Heart right ventricle (tissue), 16 donors: ENCODE measurements at places on chromosomes 16 and 17. TPM values are rescaled to one million over a fixed set of nuclear protein-coding genes. Genes with fewer than 3 reads are reported as not detected.

DNA sequence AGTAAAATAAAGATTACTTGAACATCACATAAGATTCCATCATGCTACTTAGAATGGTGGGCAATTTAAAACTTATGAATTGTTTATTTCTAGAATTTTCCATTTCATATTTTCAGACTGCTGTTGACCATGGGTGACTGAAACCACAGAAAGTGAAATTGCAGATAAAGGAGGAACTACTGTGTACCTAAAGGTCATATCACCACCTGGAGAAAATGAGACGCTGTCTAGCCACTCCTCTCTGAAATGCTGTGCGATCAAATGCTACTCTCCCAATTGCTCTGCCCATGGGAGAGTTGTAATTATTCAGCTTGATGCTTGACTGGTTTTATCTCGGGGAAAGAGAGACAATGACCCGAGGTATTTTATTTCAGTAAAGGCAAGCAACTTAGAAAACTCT lies 128.9 kb upstream of the ERCC4 start:
- no peak for DNase-seq

CPHXL2 gene
- not detected for total RNA-seq

DNA sequence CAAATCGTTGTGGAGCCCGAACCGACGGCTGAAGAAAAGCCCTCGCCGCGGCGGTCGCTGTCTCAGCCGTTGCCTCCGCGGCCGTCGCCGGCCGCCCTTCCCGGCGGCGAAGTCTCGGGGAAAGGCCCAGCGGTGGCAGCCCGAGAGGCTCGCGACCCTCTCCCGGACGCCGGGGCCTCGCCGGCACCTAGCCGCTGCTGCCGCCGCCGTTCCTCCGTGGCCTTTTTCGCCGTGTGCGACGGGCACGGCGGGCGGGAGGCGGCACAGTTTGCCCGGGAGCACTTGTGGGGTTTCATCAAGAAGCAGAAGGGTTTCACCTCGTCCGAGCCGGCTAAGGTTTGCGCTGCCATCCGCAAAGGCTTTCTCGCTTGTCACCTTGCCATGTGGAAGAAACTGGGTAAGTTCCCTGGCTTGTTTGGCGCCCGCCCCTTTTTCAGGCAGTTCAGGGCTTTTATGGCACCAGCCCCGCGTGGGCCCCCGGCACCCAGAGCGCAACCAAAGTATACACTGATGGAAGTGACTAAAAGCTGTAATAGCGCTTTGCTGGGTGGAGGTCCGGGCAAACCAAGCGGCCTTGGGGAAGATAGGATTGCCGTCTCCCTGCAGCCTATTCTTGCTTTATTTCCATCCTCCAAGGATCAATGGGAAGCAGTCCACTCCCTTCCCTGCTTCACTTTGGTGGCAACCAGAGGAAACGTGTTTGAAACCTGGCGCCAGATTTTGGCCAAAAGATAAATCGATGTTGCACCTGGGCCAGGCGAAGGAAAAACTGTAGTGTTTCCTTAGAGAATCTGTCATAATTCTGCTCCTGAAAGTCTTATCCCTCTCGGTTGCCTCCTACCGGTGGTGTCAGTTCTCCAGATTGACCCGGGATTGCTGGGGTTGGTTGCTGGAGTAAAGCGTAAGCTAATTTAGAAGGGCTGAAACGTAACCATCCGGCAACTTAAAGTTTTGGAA lies 775 bp downstream of the PPM1D start:
- DNase-seq: peak; percentile 85

NR1D1 gene
- total RNA-seq: 5.5 TPM

DNA sequence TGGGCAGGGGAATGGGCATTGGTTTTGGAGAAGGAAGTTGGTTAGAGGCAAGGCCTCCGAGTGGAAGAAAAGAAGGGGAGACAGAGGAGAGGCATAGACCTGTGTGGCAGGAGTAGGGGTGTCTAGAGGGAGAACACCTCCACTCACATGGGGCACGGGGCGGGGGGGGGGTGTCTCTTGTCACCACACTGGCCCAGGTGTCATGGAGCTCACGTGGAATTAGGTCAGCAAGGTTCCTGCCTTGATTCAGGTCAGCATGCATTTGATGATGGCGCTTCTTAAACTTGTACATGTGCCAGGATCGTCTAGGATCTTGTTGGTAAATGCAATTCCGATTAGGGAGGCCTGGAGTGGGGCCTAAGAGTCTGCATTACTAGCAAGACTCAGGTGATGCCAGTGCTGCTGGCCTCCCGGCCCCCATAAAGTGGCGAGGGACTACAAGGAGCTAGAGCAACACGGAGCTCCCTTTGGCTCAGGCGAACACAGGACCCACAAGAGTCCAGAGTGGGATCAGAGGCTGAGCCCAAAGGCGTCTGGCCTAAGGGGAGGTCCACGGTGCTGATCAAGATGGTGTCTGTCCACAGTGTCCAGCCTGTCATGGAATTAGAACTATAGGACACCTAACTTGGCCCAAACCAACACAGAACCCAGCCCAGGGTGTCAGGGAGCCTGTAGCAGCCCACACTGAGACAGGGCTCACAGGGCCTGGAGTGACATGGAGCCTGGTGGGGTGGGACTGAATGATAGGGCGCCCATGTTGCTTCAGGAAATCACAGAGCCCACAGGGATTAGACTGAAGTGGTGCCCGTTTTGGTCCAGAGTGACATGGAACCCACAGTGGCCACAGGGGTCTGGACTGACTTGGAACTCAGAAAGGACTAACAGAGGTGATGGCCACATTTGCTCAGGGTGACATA lies 16.7 kb downstream of the EPOP start:
- no peak for DNase-seq

KRTAP9-4 gene
- not detected for total RNA-seq

DNA sequence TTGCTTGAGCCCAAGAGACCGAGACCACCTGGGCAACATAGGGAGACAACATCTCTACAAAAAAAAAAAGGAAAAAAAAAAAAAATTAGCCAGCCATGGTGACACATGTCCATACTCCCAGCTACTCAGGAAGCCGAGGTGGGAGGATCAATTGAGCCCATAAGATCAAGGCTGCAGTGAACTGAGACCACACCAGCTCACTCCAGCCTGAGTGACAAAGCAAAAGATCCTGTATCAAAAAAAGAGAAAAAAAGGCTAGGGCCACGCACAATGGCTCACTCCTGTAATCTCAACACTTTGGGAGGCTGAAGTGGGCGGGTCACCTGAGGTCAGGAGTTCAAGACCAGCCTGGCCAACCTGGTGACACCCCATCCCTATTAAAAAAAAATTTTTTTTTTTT lies 13.8 kb downstream of the SUMO2 start:
- no peak for DNase-seq

GRCh38 chr17:42301022-42301421 lies 12.7 kb downstream of the STAT5A start:
- no peak for DNase-seq

- no peak for DNase-seq
These were observed 4.1 kb upstream of the PITPNA start for GRCh38 chr17:1566505-1567199.

GRCh38 chr16:71242036-71242435 lies 11.5 kb upstream of the HYDIN start:
- no peak for DNase-seq

GRCh38 chr16:53099318-53100130 lies 44.7 kb downstream of the CHD9 start:
- DNase-seq: peak; percentile 94

C16orf86 gene
- 4.1 TPM for total RNA-seq

DNA sequence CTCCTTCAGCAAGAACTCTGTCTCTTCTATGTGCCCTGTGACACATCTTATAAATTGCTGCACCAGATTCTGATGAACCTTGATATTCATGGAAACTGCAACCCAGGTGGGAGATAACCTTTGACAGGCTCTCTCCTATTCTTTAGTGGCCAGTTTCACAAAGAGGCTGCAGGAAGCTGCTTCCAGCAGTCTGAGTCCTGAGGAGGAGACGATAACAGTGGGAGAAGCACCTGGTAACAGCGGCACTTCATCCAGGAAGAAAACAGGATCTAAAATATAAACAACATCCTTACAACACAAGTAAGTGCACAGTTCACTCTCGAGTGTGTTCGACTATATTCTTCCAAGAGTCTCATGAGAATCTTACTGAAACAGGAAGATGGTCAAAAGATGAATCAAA lies 180.1 kb downstream of the MAP2K6 start:
- DNase-seq: no peak

KRTAP4-1 gene
- not detected for total RNA-seq

GRCh38 chr16:50068550-50068949 lies 2.8 kb downstream of the HEATR3 start:
- no peak for DNase-seq

DNA sequence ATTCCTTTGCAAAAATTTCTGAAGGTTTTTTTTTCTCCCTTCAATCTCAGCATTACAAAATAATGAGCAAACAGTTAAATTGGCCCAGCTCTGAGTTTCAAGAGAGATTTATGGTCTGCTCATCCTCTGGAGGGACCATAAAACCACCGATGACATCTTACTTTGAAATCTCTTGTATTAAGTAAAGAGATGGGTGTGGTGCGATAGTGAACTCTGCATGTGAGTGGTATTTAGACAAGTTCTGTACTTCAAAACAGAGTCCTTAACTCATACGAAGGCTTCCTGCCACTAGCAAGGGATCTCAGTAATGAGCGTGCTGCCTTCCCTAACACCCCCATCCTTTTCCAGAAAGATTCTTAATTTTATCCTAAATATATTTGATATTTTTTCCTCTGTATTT lies 2.1 kb downstream of the FAM20A start:
- DNase-seq: no peak

PTX4 gene
- total RNA-seq: not detected

DNA sequence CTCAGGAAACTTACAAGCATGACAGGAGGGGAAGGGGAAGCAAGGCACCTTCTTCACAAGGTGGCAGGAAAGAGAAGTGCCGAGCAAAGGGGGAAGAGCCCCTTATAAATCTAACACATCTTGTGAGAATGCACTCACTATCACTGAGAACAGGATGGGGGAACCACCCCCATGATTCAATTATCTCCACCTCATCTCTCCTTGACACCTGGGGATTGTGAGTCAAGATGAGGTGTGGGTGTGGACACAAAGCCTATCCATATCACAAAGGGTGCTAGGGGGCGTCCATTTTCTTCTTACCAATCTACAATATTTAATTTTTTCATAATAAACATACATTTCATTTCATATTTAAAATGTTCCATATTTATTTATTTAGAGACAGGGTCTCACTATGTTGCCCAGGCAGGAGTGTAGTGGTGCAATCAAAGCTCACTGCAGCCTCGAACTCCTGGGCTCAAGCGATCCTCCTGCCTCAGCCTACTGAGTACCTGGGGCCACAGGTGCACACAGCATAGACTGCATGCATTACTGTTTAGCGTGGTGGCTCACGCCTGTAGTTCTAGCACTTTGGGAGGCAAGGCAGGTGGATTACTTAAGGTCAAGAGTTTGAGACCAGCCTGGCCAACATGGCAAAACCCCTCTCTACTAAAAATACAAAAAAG lies 26.5 kb upstream of the FAAP100 start:
- DNase-seq: no peak

DNA sequence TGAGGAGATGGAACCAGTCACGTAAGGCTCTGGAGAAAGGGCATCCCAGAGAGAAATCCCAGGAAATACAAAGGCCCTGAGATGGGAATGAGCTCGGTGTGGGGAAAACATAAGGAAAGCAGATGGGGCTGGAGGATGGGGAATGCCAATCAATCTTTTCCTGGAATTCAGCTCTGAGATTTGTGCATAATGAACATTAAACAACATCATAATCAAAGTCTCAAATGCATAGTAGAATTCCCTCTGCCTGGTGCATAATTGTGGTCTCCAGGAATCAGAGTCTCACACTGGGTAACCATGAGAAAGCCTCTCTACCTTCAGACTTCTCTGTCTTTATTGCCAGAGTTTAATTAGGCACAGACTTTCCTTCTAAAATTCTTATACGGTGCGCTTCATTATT lies 30.8 kb downstream of the OTOA start:
- no peak for DNase-seq

- DNase-seq: no peak
These were observed 12.5 kb downstream of the POLG2 start for GRCh38 chr17:64484380-64484779.

DNA sequence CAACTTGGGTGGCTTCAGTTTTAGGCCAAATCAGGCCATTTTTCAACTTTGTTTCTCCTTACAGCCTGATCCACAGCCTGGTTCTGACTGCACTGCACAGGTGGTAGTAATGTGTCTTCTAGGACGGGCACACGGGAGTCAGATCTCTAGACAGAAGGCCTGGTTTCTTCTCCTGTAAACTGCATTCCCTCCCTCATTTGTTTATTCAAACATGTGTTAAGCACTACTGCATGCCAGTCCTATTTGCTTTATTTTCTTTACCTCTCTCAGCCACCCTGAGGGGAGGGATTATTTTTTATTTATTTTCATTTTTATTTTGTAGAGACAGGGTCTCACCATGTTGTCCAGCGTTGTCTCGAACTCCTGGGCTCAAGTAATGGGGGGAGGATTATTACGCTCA lies 6.3 kb upstream of the KSR1 start:
- DNase-seq: no peak

DNA sequence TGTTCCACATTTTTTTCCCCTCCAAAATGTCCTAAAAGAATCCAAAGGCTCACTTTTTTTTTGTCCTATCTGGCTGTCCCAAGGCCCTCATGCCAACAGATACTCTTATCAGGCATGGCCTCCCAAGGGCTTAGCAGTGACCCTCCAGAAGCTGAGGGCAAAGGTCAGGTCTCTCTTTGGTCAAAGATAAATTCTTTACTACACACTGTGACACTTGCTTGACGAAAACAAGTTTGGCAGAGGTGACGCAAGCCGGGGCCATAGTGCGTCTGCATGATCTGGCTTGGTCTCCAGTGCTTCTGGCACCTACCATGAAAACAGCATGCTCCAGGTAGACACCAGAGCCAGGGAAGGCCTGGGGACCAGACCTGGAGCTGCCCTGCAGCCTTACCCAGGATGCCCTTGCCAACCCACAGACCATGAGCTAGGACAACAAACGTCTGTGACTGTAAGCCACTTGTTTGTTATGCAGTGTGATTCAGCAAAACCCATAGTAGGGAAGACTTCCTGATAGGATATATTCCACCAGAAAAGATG lies 48.5 kb upstream of the IRF8 start:
- no peak for DNase-seq

DNA sequence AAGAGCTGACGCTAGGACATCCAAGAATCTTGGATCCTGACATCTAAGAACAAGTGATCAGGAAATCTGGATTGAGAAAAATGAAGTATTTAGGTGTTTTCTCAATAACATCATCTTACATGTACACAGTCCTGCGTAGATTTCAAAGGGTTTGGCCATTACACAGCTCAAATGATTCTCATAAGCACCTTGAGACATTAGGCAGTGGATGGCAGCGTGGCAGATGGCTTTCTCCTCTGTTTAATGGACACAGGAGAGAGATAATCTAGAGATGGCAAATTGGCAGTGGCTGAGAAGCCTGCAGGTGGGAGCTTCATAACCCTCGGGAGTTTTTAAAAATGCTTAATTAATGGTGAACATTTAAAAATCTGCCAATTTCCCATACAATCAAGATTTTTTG lies 137.5 kb downstream of the ZFHX3 start:
- DNase-seq: no peak
